ENCODE measurements at places on chromosomes 7 and 10.

- no peak for DNase-seq
Measured at GRCh38 chr7:80635998-80636397, 2.4 kb upstream of the CD36 start.

GRCh38 chr7:25831062-25831691 is 320.8 kb upstream of the NFE2L3 start:
- DNase-seq: no peak

- DNase-seq: no peak
Measured at GRCh38 chr10:34171957-34172527, 643.1 kb downstream of the PARD3 start.

DNA sequence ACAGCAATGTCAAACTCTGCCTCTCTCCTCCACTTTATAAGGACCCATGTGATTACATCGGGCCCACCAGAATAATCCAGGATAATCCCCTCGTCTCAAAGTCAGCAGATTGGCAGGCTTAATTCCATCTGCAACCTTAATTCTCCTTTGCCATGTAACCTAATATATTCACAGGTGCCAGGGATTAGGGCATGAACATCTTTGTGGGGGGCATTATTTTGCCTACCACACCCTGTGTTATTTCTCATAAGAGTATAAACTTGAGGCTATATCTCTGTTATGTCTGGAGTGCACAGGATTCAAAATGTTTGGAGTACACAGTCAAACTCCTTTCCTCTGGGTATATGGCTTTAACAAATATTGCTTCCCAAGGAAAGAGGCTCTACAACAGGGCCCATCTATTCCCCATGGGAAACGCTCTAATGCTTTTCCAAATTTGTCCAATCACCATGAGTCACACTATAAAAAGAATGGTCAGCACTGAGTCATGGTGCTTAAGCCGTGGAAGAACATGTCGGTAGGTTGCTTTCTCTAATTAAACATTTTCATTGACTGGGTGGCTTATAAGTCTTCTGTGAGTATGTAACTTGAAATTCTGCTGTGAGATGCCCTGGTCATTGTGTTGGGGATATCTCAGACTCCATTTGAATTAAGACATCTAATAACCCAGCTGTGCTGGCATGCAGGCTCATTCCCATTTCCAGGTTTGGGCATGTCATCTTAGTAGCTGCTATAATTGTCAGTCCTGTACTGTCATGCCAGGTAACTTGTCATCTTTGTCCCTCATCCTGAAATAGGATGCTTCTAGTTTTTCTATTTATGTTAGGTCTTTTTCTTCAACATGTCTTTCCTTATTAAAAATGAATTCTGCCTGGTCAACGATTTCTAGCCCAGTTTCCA is 11.5 kb upstream of the AKR1B10 start:
- no peak for DNase-seq

- DNase-seq: no peak
Measured at GRCh38 chr7:5525271-5526099, 101.9 kb upstream of the TNRC18 start.
